ENCODE measurements at places on chromosomes 1 and 21.
A peak's percentile ranks its signal among the peaks of the same experiment; 100 is the strongest.

DNA sequence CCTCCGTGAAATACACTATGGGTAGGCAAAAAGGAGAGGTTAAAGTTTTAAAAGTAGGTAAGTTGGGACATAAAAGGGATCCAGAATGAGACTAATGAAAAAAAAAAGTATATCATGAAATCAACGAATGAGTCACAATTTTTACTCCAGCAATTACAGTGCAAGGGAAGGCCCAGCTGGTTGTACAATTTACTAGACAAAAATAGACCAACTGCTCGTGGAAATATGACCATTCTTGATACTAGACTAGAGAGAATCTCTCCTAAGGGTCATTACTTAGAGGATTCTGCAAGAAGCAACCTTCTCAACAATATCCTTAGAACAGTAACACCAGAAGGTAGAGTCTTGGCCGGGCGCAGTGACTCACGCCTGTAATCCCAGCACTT lies 55.1 kb upstream of the EFHD2 start:
- DNase-seq = no peak

- DNase-seq = no peak
These were observed 56.1 kb downstream of the SWT1 start for GRCh38 chr1:185213091-185213490.

- no peak for DNase-seq
These were observed 22.2 kb upstream of the ABL2 start for GRCh38 chr1:179251675-179252074.

DNA sequence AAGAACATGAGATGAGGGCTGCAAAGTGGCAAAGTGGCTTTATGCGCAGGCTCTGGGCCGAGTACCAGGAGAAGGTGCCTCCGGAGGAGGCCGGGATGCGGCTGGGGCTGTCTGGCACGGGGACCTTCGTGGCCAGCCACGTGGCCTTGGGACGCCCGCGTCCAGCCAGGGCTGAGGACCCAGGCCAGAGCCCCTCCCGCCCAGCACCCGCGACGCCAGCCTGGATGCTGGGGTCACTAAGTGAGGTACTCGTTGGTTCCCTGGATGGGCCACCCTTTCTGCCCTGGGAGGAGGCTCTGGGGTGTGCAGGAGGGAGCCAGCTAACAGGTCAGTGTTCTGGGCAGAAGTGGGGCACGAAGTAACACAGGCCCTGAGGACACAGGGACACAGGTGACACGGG lies 12.6 kb downstream of the SCNN1D start:
- no peak for DNase-seq

- no peak for DNase-seq
These were observed 163.3 kb downstream of the DHRS3 start for GRCh38 chr1:12454406-12455391.

GRCh38 chr1:206004826-206005225 lies 1.6 kb upstream of the RAB7B start:
- no peak for DNase-seq

- no peak for DNase-seq
These were observed 35.1 kb upstream of the JUN start for GRCh38 chr1:58818976-58819375.

DNA sequence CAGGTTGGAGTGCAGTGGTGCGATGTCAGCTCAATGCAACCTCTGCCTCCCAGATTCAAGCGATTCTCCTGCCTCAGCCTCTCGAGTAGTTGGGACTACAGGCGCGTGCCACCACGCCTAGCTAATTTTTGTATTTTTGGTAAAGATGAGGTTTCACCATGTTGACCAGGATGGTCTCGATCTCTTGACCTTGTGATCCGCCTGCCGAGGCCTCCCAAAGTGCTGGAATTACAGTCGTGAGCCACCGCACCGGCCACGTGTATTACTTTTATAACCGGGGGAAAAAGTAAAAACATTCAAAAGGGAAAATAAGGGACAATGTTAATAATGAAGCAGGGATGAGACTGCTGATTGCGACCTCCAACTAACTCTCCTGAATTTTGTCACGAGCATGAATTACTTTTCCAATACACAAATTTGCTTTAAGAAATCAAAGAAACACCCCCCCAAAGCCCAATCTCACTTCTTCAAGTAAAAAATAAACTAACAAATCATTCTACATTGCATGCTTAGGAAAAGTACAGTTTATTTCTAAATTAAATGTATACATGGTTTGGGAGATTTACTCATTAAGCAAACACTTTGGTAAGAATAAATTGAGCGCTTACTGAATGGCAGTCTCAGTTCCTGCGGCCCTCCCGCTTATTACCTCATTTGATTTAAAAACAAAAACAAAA lies 521 bp upstream of the ZBED6 start:
- no peak for DNase-seq

GRCh38 chr1:68791800-68792199 lies 294.9 kb upstream of the DEPDC1 start:
- DNase-seq = no peak

DNA sequence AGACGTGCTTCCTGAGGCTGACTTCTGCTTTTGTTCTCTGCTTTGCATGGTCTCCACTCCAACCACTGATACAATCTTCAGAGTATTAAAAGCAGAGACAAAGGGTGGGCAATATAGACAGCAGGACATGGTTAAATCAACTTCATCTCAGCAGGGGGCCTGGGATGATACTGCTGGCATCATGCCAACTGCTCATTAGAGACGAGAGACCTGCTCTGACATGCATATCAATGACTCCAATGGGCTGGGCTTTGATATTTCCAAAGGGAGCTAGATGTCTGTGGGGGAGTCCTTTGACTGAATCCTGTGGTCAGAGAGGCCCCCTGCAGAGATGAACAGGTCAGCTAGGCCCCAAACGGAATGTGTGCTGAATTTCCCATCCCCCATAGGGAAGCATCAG lies 106.6 kb downstream of the ACTL8 start:
- no peak for DNase-seq

GRCh38 chr1:54476530-54477109 lies 70.4 kb upstream of the SSBP3 start:
- no peak for DNase-seq

DNA sequence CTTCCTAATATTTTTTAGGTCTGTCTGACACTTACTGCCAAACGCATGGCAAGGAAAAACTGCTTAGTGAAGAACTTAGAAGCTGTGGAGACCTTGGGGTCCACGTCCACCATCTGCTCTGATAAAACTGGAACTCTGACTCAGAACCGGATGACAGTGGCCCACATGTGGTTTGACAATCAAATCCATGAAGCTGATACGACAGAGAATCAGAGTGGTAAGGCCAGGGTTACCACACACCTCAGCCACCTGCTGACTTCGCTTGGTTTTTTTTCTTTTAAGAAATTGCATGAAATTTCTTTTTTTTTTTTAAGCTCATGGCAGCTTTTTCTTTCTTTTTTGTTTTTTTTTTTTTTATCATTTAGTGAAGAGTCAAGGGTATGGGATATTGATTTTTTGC lies 17.2 kb downstream of the ATP1A1 start:
- no peak for DNase-seq

GRCh38 chr1:227032396-227032795 lies 92.3 kb downstream of the COQ8A start:
- DNase-seq = no peak

- no peak for DNase-seq
These were observed 124.9 kb upstream of the KIAA1614 start for GRCh38 chr1:180787628-180788307.

DNA sequence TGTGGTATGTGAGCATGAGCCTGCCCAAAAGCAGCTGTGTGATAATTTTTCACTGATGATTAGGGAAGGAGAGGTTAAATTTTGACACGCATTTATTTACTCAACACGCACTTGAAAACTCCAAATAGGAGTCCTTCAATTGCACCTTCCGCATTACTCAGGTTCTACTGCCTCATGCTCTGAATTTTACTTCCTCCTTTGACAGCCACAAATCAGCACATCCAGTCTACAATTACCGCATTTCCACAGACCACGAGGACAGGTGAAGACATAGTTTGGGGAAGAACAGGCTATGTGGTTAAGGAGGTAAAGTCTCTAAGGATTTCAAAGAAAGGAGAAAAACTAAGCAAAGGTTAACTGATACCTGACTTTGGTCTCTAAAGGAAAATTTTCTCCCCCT lies 2.6 kb downstream of the CAPN8 start:
- no peak for DNase-seq

DNA sequence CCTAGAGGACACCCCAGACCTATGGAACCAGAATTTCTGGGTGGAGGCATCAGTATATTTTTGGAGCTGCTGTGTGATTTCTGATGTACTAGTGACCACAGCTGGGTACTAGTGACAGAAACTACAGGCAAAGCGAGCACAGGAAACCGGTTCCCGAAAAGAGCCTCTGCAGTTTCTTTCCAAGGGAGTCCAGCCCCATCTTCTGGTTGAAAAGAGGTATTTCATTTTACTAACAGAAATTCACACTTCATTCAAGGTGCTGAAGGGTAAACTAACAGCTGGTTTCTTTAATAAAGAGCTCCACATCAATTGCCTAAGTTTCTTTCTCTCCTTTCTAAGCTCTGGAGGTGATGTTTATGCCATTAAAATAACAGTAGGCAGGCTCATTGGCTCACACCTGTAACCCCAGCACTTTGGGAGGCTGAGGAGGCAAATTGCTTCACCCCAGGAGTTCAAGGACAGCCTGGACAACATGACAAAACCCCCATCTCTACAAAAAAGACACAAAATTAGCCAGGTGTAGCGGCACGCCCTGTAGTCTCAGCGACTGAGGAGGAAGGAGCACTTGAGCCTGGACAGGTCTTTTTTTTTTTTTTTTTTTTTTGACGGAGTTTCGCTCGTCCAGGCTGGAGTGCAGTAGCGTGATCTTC lies 22.0 kb downstream of the THAP3 start:
- DNase-seq = no peak

DNA sequence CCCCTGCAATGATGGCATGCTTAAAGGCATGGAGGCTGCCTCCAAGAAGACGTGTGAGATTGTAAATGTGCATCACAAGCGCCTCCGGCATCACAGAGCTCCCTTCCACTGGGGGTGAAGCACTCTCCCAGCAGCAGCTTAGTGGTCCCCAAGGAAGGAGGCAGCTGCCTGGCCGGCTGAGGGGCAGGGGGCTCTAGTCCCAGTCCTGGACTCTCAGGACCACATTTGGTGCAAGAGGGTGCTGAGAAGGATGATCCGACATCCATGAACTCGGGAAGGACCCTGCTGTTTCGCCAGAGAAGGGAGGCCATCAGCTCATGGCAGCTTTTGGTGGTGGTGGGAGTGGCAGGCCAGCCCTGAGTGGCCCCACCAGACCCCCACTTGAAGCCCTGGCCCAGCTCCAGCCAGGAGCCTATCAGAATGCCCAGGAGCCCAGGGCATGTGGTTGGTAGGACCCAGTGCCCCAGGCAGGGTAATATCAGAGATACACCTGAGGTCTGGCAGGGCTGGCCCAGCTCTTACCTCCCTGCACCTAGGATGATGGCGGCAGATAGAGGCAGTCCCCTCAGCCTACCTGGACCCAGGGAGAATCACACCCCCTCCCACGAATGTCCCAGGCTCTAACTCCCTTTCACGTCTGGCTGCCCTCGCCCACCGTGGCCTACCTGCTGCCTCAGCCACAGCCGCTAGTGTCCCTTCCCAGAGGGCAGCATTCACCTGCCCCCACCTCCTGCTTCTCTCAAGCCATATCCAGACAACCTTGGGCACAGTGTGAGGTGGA lies 2.4 kb upstream of the WNT9A start:
- DNase-seq = no peak

GRCh38 chr21:45898781-45899180 lies 82.8 kb upstream of the COL6A1 start:
- DNase-seq = no peak

DNA sequence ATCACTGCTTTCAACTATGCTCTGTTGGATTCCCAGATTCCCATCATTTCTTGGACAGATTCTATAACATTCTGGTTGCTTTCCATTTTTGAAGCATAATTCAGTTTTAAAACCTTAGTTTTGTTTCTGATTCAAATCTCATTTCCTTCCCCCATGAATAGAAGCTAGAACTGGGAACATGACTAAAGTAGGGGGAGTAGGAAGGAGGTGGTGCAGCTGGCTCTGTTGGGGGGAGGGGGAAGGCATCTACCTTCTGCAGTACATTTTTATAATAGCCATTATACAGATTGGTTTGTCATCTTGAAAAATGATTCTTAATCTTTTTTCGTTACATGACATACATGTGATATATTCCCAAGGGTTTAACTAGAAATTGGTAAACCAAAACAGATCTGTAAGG lies 48.1 kb downstream of the SMG7 start:
- DNase-seq = no peak

GRCh38 chr1:174301295-174302077 lies 142.2 kb downstream of the RABGAP1L start:
- DNase-seq = no peak

- no peak for DNase-seq
These were observed 10.2 kb upstream of the LYPLAL1 start for GRCh38 chr1:219163401-219163954.

DNA sequence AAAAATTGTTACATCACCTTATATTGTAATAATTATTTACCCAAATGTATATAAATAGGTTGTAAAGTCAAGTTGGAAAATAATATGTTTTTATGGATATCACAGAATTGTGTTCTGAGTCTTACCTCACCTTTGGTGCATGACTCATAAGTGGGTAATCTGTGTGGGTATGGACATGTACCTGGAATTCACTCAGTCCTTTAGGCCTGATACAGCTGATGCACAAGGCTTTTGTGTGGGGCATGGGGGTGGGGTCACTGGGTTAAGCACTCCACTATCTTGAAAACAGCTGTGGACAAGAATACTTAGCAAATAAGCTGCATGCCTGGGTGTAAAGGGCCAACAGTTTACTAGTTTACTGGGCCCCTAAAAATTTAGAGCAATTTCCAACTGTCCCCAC lies 34.4 kb downstream of the INKA2 start:
- DNase-seq = no peak

DNA sequence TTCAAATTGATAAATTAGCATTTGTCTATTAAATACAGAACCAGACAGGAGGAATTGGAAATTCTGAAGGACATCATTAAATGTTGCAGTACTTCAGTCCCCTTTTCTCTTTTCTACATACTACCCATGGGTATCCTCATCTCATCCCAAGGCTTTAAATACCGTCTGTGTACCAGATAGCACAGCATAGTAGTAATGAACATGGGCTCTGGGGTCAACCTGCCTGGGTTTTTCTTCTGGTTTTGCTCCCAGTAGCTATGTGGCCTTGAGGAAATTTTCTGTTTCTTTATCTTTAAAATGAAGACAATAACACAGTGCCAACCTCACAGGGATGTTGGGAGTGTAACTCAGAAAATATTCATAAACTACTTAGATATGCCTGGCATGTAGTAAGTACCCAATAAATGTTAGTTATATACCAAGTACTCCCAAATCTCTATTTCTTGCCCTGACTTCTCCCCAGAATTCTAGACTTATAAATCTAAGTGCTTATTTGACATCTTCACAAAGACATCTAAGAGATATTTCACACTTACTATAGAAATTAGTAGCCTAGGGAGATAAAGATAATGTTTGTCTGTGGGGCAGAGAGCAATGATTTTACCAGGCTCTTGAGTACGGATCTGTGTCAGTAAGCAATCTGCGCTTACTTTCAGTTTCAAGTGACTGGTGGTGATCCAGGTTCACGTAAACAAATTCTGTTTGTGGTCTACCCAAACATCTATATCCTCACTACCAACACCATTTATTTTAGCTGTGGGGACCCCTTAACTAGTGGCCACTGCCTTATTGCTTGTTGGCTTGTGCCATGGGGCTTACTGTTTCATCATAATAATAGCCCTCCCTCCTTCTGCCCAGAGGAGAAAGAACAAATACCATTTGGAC lies 37.3 kb downstream of the VANGL2 start:
- no peak for DNase-seq

GRCh38 chr1:16082283-16083038 lies 9.0 kb upstream of the FAM131C start:
- peak; percentile 35 for DNase-seq
